Neural progenitor cell (in vitro differentiated cells): ENCODE measurements at places on chromosomes 2 and 18. TPM values are rescaled to one million over a fixed set of nuclear protein-coding genes. Genes with fewer than 3 reads are reported as not detected.

GRCh38 chr2:129828792-129829191, 150.7 kb upstream of the RAB6C start:
- DNase-seq: peak; percentile 12

- DNase-seq: no peak
Observed at GRCh38 chr18:37965572-37965970, 400.0 kb upstream of the CELF4 start.

- DNase-seq: no peak
Observed at GRCh38 chr2:4882421-4882820, 809.8 kb upstream of the SOX11 start.

DNA sequence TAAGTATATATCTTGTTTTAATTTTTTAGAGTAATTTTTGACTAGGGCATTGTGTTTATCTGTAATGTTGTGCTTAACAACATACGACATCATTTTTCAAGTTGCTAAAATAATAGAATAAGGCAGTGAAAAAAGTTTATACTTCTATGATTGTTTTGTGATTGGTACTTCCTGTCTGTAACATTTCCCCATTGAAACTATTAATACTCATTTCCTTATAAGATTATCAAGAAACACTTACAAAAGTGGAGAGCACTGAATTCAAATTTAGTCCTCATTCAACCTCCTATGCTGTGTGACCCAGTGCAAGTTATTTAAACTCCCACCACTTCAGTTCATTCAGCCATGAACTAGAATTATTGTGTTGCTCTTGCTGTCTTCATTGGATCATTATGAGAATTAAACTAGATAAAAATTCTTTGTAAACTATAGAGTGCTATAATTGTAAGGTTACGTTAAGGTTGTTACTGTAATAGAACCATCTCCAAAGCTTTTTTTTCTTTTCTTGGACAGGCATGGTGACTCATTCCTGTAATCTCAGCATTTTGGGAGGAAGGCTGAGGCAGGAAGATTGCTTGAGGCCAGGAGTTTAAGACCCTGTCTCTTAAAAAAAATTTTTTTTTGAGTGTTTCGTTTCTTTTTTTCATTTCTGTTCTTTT, 2.8 kb downstream of the ETAA1 start:
- DNase-seq: no peak

DNA sequence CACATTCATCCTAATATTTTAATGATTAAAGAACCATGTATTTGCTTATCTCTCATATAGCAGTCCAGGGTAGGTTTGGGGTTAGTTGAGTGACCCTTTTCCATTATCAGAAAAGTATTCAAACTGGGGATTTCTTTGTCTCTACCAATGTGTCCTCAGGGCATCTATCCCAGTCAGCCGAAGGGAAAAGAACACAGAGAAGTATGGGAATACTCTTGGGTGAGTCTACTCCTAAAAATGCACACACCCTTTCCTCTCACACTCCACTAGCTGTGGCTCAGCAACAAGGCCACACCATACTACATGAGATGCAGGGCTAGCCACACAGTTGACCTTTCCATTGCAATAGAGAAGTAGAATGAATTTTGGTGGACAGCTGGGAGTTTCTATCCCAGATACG, 114.3 kb downstream of the NXPH2 start:
- no peak for DNase-seq

DNA sequence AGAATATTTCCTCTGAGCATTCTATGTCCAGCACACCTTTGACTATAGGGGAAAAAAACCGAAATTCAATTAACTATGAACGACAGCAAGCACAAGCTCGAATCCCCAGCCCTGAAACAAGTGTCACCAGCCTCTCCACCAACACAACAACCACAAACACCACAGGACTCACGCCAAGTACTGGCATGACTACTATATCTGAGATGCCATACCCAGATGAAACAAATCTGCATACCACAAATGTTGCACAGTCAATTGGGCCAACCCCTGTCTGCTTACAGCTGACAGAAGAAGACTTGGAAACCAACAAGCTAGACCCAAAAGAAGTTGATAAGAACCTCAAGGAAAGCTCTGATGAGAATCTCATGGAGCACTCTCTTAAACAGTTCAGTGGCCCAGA, 79.4 kb upstream of the FAM117B start:
- DNase-seq: no peak

Gene SCYGR2
- total RNA-seq: not detected in 2 replicates

DNA sequence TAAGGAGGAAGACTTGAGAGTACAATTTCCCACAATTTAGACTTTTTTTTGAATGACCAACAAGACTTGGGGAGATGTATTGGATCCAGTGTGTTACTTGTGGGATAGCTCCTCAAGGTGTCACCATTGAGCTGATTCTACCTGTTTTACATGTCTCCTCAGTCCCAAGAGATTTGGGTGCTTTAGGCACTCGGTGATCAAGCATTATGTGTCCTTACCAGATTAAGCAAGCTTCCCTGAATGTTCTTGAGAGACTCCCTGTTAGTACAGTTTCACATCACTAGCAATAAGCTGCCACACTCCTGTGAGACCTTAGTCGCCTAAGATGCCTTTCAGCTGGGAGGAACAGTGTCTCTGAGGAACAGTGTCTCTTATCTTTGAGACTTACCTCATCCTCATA, 384.3 kb upstream of the SYT4 start:
- DNase-seq: peak; percentile 53

GRCh38 chr2:168220965-168221819, 26.2 kb downstream of the STK39 start:
- DNase-seq: no peak

- no peak for DNase-seq
Observed at GRCh38 chr2:111231532-111232252, 111.0 kb downstream of the BCL2L11 start.

GRCh38 chr2:218290316-218291261, 1.7 kb downstream of the TMBIM1 start:
- DNase-seq: no peak

Gene LIMS4
- total RNA-seq: 0.28 TPM in 1 of 2 replicates, not detected in the other

- no peak for DNase-seq
Observed at GRCh38 chr2:234339501-234339900, 157.4 kb downstream of the ARL4C start.

DNA sequence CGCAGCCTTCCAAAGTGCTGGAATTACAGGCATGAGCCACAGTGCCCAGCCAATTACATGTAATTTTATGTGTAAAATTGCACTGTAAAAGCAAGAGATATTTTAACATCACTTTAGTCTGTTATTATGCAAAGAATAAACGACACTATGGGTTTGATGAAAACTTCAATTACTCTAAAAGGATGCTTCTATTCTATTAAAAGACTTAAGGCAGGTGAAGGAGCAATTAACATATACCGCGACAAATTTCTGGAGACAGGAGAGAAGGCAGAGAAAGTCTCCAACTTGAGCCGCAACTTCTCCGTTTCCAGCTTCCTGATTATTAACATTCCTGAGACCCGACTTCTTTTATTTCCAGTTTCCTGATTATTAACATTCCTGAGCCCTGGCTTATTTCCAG, 53.7 kb downstream of the FAM210A start:
- peak; percentile 13 for DNase-seq

Gene FSIP2
- 12.7 and 15.9 TPM in 2 replicates for total RNA-seq

- no peak for DNase-seq
Observed at GRCh38 chr2:203913947-203914346, 22.6 kb upstream of the ICOS start.

Gene GNLY
- total RNA-seq: 0.65 TPM in 1 of 2 replicates, not detected in the other

- DNase-seq: no peak
Observed at GRCh38 chr2:226155093-226155875, 644.3 kb downstream of the IRS1 start.

Gene CERKL
- total RNA-seq: 0.25 TPM in 1 of 2 replicates, not detected in the other

GRCh38 chr18:51430538-51430937, 233.1 kb upstream of the MEX3C start:
- no peak for DNase-seq

- no peak for DNase-seq
Observed at GRCh38 chr2:30744823-30745222, 62.4 kb downstream of the CAPN13 start.

GRCh38 chr18:25322806-25323205, 29.2 kb downstream of the ZNF521 start:
- DNase-seq: no peak

Gene UGT1A3
- total RNA-seq: not detected in 2 replicates

Gene COL3A1
- 0.22 TPM in 1 of 2 replicates, not detected in the other for total RNA-seq

Gene NEU2
- total RNA-seq: not detected in 2 replicates
